ENCODE measurements at places on chromosomes 4 and X.

DNA sequence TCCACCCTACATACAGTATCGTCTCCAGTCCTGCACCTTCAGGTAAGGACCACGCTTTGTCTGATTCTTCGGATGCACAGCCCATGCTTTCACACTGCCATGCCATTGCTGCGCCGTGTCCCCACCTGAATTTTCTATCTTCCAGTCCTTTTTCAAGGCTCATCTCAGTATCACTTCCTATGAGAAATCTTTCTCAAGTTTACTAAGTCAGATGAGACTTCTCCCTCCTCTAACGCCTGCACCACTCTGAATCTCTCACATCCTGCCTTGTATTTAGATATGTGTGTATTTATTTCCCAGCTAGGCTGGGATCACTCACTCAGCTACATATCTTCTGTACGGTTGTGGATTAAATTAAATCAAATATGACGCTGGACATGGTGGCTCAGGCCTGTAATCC, 116.8 kb downstream of the SMIM20 start:
- DNase-seq = peak; percentile 12

DNA sequence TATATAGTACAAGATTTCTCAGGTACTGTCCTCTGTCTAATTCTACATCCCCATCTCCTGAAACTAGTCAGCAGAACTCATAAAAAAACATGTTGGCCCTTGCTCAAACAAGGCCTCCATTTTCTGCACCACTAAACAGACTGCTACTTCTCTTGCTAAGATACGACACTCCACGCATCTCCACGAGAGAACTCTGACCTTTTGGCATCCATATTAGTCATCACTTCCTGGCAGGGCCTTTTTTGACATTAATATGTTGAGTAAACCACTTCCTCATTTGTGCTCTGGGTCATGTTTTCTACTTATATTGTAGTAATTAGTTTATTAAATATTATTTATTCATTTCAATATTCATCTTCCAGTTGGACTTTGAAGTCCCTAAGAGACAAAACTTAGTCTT, 65.6 kb downstream of the DCAF8L1 start:
- peak; percentile 9 for DNase-seq

GRCh38 chr4:99811850-99812249, 4.8 kb upstream of the DAPP1 start:
- DNase-seq = peak; percentile 73

GRCh38 chr4:184261246-184261645, 43.6 kb upstream of the ENPP6 start:
- DNase-seq = no peak

GRCh38 chr4:161919442-161920220, 244.2 kb downstream of the FSTL5 start:
- DNase-seq = no peak

DNA sequence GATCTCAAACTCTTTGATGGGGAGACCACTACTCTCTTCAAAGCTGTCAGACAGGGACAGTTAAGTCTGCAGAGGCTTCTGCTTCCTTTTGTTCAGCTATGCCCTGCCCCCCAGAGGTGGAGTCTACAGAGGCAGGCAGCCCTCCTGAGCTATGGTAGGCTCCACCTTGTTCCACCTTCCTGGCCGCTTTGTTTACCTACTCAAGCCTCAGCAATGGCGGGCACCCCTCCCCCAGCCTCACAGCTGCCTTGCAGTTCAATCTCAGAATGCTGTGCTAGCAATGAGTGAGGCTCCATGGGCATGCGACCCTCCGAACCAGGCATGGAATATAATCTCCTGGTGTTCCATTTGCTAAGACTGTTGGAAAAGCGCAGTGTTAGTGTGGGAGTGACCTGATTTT, 42.1 kb upstream of the UGT2B10 start:
- no peak for DNase-seq

- peak; percentile 14 for DNase-seq
Measured at GRCh38 chrX:70527610-70528345, 83.1 kb downstream of the DLG3 start.

GRCh38 chr4:78061939-78062570, 4.9 kb downstream of the FRAS1 start:
- no peak for DNase-seq

GRCh38 chr4:99436976-99437722, 2.0 kb upstream of the ADH7 start:
- DNase-seq = no peak

GRCh38 chrX:15931362-15931761, 76.7 kb upstream of the AP1S2 start:
- no peak for DNase-seq

DNA sequence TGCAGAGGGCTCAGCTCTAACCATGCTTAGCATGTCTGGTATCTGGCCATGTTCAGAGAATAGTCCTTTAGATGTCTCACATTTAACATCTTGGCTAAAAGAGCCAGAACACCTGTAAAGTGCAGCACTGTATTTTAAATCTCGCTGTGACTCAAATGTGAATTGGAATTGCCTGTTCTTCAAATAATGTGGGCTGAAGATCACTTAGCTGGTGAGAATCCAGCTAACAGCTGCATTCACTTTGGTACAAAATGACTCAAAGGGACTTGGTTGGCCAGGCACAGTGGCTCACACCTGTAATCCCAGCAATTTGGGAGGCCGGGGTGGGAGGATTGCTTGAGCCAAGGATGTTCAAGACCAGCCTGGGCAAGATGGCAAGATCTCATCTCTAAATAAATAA, 63.5 kb upstream of the PLAC8 start:
- no peak for DNase-seq

GRCh38 chr4:154722262-154722661, 21.5 kb upstream of the LRAT start:
- DNase-seq = no peak

DNA sequence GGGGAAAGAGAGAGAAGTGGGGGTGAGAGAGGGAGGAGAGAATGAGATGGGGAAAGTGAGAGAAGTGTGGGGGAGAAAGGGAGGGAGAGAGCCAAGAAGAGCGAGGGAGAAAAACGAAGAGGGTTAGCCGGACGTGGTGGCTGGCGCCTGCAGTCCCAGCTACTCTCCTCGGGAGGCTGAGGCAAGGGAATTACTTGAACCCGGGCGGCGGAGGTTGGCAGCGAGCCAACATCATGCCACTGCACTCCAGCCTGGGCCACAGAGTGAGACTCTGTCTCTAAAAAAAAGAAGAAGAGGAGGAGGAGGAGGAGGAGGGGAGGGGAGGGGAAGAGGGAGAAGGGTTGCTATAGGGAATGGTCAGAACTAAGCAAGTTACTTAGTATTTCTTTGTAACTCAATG, 1.7 kb upstream of the NXT2 start:
- DNase-seq = no peak

- DNase-seq = no peak
Measured at GRCh38 chr4:122796801-122797404, 29.7 kb upstream of the FGF2 start.

- no peak for DNase-seq
Measured at GRCh38 chr4:26152056-26152455, 168.8 kb upstream of the RBPJ start.

DNA sequence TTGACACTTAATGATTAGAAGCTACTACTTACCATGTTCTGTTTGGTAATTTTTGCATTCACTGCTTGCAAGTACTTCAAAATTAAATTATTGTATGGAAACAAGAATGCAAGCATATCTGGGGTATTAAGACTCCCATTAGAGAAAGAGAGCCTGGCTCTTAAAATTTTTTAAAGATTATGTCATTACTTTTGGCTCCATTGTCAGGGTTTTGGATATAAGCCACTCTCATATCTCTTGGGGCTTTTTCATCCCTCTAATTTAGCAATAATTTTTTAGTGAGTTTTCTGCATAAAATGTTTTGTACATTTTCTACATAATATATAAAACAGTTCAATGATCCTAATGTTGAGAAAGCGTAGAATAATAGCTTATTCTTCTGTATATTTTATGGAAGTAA, 49.4 kb downstream of the SLC9A6 start:
- no peak for DNase-seq

GRCh38 chrX:101191217-101191750, 28.3 kb upstream of the DRP2 start:
- no peak for DNase-seq

GRCh38 chr4:1091561-1091995, 21.8 kb downstream of the RNF212 start:
- DNase-seq = no peak

DNA sequence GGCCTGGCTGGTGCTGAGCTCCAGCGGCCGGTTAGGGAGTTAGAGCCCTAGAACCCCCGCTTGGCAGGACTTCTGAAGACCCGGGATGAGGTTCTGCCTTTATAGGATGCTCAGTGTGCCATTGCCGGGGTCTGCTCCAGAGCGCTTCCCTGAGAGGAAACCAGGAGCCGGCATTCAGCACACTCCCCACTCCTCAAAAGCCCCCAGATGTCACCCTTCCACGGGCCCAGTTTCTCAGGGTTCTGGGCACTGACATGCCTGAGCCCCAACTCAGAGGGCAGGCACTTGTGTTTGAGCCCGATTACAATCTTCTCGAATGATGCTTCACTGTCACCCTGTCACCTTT, 6.5 kb downstream of the NKX3-2 start:
- DNase-seq = no peak

GRCh38 chr4:106022454-106022853, 127.2 kb downstream of the NPNT start:
- DNase-seq = no peak

DNA sequence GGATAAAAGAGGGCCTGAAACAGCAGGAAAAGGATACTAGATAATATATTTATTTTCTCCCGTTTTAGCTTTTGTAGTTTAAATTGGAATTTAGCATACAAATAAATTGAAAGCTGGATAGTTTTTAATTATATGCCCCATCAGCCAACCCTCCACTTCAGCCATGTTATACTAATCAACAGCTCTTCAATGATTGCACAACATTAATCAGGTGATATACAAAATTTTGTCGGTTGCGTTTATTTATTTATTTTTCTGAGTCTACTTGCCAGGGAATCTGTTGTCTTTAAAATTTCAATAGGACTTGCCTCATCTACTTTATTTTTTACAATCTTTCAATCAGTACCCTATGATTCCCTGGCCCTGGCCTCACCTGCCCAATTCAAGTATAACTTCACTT, 12.1 kb downstream of the DGKK start:
- no peak for DNase-seq

GRCh38 chrX:129818123-129818522, 25.6 kb downstream of the ZDHHC9 start:
- no peak for DNase-seq

- no peak for DNase-seq
Measured at GRCh38 chr4:54497947-54498346, 159.8 kb upstream of the KIT start.

- DNase-seq = no peak
Measured at GRCh38 chr4:146256328-146256727, 42.0 kb downstream of the REELD1 start.

- no peak for DNase-seq
Measured at GRCh38 chr4:114310296-114310925, 288.2 kb upstream of the UGT8 start.

DNA sequence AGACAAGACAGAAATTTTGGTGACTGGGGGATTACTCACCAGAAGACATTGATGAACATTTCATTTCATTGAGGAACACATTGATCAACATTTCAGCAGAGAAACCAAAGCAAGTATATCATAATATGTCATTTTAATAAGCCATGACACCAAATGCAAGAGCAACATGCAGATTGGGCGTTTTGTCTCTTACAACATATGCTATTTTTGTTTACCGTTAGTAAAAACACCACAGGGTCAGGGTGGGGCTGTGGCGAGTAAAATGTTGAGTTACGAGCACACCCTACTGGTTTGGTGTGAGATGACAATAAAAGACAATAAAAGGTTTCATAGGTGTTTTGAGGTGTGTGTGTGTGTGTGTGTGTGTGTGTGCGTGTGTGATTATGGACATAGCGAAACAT, 294.5 kb downstream of the PDGFC start:
- no peak for DNase-seq
